ENCODE measurements at places on chromosomes 1 and 21.

DNA sequence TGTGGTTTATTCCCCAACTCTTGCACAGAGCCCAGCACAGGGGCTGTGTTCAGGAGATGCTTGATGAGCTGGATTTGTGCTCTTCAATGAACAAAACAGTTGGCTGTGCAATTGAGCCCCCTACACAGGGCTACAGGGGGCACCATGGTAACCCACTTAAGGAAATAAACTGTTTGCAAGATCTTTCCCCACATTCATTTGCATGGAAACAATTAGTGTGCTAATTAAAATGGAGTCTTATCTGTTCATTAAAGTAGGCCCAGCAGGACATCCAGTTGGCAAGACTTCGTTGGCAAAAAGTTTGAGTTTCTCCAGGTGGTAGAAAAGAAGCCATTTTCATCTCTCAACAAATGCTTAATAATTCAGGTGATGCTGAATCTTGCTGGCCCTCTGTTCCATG is 15.3 kb downstream of the KLHDC7A start:
- no peak for DNase-seq

DNA sequence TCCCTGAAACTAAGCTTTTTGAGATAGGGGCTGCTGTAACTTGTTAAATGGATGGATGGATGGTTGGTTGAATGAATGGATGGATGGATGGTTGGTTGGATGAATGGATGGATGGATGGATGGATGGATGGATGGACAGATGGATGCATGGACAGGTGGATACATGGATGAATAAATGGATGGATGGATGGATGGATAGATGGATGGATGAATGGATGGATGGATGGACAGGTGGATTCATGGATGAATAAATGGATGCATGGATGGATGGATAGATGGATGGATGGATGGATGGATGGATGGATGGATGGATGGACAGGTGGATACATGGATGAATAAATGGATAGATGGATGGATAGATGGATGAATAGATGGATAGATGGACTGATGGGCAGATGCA is 26.9 kb downstream of the MYOM3 start:
- no peak for DNase-seq

DNA sequence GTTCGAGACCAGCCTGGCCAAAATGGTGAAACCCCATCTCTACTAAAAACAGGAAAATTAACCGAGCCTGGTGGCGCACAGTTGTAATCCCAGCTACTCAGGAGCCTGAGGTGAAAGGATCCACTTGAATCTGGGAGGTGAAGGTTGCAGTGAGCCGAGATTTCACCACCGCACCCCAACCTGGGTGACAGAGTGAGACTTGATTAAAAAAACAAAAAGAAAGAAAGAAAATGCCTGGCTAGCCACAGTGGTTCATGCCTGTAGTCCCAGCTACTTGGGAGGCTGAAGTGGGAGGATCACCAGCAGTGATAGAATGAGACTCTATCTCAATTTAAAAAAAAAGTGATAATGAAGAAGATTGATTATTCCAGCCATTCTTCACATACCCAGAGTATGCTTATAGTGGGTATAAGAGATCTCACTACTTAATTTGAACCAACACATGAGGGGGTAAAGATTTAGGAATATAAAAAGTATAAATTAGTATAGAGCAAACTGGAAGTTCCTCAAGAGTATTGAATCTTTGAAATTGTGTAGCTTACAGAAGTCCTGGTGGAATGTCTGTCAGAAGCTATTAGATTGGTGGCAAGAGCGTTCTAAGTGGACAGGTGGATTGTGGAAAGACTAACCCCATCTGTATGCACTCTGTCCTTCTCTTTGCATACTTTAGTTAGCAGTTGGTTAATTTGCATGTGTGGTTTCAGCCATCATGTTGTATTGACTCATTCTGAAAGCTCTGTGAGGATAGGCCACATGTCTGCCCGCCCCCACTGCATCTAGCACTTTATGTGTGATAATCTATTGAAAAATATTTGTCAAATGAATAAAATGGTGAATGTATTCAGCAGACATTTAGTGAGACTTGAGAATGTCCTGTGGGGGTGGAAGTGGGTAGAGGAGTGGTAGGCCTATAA is 25.0 kb downstream of the RLF start:
- peak; percentile 32 for DNase-seq

DNA sequence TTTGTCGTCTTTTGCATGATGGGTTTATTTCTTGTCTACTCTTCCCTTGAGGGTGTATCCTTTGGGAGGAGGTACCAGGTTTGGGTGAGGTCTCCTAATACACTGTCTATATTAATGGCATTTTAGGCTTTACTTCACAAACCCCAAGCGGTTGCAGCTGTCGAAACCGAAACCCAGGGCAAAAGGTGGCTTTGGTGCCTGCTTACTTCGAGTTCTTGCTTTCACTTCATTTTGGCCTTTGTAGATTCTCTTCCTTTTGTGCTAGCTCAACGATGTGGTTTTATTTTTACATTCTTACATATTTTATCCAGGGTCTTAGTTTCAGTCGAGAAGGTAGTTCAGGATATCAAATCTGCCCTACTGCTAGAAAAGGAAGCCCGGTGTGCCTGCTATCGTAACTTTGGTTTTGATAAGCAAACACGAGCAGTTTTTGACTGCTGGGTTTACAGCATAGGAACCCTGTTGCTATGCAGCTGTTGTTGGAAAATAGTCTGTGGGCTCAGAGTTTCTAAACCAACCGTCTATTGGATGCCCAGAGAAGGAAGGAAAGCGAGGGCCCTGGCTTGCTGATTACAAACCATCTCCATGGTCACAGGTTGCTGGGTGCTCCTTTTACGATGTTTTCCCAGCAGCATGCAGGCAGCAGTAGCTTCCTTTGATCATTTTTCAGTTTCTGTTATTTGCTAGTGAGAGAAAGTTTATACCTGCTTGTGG is 9.8 kb upstream of the TSPAN2 start:
- peak; percentile 50 for DNase-seq

DNA sequence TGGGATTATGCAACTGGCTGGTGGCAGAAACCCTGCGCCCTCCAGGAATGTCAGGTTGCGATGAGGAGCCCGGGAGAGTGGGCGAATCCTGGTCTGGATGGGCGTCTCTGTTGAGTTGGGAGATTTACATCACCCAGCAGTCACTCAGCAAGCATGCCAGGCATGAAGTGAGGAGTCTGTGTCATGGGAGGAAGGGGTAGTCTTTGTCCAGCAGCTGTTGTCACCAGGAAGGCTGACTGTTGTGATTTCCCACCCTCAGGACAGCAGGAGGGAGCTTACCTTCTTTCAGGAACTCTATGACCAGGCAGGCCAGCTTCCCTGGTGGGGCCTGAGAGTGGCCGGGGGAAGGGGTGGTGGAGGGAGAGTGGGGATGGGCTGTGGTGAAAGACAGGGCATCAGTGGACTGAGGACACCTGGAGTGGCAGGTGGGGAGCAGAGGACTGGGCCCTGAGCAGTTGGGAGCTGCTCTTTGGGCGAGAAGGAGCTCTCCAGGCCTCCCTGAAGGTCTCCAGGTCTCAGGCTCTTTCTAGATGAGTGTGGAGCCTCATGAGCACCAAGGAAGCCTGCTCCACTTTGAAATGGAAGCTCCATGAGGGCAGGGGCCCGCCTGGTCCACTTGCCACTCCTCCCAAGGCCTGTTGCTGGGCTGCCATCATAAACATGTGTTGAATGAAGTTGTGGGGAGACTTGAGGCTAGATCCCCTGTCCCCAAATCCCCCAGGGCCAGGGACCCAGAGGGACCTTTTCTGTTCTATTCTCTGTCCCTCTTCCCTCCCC is 21.3 kb upstream of the PKP1 start:
- no peak for DNase-seq

- no peak for DNase-seq
Measured at GRCh38 chr1:200302921-200303290, 106.9 kb downstream of the ZNF281 start.

Measured in GM19239 (cell line).